ENCODE measurements at places on chromosomes 13 and 19. TPM values are rescaled to one million over a fixed set of nuclear protein-coding genes. Genes with fewer than 3 reads are reported as not detected.

GRCh38 chr19:52748336-52748950, 13.6 kb upstream of the ZNF611 start:
- DNase-seq, result no peak

Gene BST2
- total RNA-seq, result 46.5 TPM

Gene SYNGR4
- total RNA-seq, result not detected

DNA sequence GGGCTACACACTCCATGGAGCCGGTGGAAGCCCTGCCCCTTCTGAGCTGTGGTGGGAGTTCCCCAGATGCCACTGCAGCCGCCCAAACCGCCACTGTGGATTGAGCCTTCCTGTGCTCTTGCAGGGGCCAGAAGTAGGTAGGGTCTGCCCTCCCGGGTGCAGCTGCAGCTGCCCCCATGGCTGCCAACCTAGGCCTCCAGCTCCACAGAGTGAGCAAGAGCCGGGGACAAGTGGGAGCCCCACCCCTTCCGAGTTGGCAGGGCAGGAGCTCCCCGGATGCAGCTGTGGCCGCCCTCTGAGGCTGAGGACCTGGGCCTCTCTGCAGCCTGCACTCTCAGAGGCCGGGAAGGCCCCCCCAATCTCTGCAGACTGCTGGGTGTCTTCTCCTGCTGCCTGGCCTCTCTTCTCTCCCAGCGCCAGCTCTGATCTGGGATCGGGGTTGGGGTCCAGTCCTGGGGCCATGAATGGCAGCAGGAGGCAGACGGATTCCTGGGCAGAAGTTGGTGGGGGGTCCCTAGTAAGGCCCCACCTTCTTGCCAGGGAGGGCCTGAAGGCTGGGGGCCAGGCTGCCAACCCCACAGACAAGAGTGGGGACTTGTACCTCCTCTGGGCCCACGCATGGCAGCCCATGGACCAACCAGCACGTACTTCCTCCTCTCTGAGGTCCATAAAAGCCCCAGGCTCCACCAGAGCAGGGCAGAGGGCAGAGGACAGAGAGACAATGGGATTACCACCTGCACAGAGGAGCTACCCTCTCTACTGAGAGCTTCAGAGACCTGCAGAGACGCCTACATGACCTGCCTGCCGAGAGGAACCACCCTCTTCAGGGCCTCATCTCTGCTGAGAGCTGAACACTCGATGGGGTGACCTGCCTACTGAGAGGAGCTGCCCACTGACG, 28.9 kb downstream of the AP2S1 start:
- peak; percentile 55 for DNase-seq

DNA sequence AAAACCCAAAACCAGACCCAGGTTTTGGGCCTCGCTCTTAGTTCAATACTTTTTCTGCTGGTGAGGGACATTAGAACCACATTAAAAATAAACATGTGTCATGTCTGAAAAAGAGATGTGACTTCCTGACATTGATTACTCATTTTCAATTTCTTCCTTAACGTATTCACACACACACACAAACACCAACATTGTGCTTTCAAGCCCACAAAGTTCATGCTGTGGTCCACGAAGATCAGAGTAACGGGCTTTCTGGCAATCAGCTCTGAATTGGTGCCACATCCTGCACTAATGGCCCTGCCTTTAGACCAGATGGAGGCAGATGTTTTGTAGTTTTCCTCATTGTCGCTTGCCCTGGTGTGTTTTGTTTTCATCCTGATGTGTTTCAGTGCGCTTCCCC, 47.9 kb upstream of the POMP start:
- DNase-seq, result no peak

Gene FFAR1
- not detected for total RNA-seq

DNA sequence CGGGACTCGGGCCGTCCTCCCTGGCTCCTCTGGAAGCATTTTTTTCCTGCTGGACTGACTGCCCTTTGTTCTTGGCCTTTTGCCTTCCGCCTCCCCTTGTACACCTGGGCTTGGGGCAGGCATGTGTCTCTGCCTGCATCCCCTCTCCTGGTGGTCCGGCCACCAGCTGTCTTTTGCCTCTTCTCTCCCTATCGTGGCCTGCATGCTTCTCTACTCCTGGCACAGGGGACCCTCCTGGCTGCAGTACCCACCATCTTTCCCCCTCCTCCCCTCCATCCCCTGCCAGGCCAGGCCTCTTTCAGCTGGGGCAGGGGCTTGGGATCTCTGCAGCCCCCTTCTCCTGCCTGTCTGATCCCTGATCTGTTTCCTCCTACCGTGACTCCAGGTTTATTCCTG, 12.1 kb downstream of the WTIP start:
- no peak for DNase-seq
